CD4-positive, alpha-beta T cell treated with Interleukin-6 at 100 ng/mL for 8 hours (primary cell): ENCODE measurements at places on chromosomes 13 and 19.
A peak's percentile ranks its signal among the peaks of the same experiment; 100 is the strongest.

GRCh38 chr13:48510698-48511097 lies 22.2 kb downstream of the RCBTB2 start:
- DNase-seq = no peak

DNA sequence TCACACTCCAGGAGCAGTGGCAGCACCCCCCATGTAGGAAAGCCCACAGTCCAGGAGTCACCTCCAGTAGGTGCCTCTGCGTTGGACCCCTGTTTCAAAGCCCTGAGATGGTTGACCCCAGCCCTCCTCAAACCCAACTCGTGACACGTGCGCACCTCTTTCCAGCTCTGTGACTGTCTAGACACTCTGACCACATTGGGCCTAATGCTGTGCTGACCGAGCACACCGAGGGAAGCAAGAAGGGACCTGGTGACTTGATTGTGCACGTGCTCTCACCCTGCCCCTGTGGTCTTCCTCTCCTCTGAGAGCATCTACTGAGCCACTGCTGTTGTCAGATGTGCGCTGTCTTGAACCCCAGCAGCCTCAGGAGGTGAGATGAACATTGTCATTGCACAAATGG lies 22.9 kb upstream of the SLC35E1 start:
- no peak for DNase-seq

DNA sequence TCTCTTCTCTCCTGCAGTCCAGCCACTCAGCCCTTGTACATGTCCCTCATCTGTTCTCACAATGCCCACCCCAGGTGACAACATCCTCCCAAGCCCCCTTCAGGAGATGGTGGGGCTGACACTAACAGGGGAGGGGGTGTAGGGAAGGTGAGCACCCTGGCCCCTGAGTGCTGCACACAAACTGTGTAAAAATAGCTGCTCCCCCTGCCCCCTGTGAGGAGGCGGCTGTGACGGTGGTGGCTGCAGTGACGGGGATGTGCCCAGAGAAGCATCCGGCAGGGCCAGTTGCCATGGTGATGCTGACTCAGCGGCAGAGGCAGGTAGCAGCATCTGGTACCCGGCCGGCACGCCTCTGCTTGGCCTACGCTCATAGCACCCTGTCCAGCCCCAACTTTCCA lies 13.0 kb upstream of the JUND start:
- peak; percentile 92 for DNase-seq

DNA sequence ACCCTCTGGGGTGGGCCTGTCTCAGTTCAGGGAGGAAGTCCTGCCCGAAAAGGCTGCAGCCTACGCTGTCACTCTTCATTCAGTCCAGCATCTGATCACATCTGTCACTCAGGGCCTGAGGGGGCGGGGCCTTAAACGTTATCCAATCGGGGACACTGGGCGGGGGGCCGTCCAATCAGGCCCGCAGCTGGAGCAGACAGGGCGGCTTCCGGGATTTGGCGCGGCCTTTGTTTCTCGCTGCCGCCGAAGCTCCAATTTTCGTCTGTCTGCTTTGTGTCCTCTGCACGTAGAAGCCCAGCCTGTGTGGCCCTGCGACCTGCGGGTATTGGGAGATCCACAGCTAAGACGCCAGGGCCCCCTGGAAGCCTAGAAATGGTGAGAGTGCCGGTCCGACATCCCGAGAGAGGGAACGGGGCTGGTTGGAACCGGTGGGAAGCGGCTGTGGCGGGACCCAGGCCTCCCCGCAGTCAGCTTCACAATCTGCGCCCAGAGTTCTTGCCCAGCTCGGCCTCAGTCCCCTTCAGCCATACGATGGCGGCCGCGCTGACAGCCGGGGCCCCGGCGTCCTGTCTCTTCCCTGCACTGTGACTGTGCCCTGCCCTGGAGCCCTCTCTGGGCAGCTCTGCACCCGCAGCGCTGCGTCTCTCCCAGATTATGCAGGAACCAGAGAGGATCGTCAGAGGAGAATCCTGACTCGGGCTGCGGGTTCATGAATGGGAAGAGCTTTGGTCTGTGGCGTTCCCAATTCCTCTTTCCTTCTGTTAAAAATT lies at the start of gene ZNF730:
ZNF730 (plus strand) TSS at position 224 of the 770 bp plus-strand sequence; CDS start at position 373, 149 bp downstream.
- DNase-seq = no peak

DNA sequence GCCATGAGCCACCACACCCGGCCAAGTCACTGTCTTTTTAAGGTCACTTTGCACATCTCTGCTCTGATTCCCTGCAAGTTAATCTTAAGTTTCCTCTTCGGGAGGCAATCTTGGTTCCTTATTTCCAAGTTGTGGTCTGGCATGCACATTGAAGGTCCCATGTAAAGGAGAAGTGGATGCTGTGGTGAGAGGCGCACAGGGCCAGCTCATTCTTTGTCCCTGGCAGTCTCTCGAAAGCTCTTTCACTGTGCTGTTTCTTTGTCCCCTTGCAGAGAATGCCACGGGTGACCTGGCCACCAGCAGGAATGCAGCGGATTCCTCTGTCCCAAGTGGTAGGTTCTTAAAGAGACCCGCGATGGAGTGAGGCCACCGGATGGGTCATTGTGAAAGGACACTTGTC lies 16.4 kb upstream of the C19orf33 start:
- no peak for DNase-seq

DNA sequence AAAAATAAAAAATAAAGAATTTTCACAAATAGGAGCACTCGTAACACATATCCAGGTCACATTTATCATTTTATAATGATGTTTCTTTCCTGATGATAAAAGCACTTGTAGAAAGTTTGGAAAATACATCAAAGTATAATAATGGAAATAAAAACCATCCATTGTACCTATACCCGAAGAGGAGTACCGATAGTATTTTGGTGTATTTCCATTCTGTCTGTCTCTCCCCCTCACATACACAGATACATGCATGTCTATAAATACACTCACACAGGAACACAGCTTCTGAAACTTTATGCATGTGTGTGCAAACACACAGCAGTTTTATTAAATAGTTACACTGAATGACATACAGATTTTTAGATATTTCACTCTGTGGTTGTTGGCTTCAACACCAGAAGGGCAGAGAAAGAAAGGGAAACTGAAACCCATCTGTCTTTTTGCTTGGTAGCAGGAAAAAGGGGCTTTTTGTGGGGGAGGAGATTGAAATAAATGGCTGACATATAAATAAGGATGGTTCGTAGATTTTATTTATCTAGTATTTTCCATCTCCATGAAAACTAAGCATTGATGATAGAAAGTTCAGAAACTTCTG lies 114.8 kb downstream of the LRCH1 start:
- peak; percentile 31 for DNase-seq

GRCh38 chr13:21883713-21884112 lies 212.8 kb downstream of the FGF9 start:
- no peak for DNase-seq

DNA sequence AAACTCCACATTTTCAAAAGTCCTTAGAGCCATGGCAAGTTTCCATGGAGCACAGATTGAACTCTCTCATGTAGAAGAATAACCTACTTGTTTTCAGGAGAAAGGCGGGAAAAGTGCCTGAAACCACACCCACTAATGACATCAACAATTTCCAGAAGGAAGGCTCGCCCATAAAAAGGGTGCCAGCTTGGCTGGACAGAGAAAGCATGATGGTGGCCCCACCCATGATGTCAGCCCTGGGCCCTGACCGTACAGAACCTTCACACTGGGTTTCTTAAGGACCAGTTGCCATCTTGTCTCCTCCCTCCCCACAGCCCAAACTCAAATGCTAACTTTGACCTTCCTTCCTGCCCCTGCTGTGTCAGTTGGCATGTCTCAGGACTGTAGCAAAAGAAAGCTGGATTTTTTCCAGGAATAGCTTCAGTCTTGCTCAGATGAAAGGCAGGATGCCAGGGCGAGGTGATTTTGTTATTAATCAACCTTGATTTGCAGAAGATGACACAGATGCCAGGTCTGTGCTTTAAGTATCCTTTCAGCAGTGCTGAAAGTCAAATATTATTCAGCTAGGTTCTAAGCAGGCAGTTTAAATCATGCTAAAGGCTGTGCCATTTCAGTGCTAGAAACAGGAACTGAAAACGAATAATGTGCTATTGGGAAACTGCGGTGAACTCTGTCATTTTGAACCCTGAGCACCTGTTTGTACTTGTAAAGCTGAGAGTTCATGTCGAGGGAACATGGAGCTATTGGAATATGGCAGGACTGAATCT lies 89.5 kb upstream of the RFC3 start:
- no peak for DNase-seq

DNA sequence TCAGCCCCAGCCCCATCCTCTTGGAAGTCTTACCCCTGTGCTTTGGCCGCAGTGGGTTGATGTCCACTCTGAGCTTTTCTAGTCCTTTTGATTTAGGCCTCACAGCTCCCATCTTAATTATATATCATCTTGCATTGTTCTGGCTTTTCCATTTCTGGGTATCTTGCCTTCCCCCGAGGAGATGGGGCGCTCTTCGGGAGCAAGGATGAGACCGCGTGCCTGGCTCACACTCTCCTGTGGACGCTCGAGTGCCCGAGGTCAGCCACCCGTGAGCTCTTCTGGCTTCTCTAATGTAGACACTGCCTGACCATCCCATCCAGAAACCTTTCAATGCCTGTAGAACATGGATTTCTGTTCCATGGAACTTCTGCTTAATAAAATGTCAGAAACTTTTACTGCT lies 53.5 kb upstream of the GPR183 start:
- no peak for DNase-seq

DNA sequence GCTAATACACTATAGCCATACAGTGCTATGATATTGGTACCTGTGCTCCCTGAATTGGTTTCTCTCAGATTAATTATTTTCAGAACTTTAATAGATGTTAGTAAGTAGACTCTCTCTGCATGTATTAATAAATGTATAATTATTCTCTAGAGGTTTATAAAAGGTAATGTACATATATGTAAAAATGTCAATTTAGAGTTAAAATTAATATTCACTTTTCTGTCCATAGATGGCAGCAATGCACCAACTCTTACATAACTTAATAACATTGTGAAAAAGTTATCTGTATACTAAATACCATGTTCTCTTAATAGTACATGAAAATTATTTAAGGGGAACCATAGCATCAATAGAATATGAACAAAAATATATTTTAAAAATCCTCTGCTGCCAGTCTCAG lies 515.0 kb upstream of the KLHL1 start:
- DNase-seq = no peak

DNA sequence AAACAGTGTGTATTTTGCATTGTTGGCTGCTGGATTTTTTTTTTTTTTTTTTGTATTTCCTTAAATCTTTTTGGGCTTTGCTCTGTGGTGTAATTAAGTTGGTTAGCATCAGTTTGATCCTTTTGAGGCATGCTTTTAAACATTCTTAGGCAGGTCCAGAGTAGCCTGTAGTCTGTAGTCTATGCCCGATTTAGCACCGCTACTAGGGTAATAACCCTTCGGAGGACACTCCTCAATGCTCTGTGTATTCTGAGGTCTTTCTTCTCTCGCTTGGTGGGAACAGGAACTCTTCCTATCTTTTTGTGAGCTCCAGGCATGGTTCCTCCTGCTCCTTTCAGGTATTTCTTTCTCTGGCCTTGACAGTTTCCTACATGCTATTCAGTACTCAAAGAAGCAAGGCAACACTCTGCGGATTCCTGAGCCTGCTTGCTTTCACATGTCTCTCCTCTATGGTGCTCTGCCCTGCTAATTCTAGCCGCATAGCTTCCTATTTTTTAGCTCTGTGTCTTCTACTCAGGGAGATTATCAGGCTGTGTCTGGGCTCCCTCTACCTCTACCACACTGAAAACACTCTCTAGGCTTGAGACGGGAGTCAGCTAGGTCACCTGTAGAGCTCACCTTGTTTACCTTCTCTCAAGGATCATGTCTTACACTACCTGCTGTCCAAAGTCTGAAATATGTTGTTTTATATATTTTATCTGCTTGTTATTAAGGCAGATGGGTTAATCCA lies 195.1 kb downstream of the NDFIP2 start:
- no peak for DNase-seq

- DNase-seq = no peak
Observed at GRCh38 chr13:111846391-111847159, 220.4 kb upstream of the SOX1 start.

DNA sequence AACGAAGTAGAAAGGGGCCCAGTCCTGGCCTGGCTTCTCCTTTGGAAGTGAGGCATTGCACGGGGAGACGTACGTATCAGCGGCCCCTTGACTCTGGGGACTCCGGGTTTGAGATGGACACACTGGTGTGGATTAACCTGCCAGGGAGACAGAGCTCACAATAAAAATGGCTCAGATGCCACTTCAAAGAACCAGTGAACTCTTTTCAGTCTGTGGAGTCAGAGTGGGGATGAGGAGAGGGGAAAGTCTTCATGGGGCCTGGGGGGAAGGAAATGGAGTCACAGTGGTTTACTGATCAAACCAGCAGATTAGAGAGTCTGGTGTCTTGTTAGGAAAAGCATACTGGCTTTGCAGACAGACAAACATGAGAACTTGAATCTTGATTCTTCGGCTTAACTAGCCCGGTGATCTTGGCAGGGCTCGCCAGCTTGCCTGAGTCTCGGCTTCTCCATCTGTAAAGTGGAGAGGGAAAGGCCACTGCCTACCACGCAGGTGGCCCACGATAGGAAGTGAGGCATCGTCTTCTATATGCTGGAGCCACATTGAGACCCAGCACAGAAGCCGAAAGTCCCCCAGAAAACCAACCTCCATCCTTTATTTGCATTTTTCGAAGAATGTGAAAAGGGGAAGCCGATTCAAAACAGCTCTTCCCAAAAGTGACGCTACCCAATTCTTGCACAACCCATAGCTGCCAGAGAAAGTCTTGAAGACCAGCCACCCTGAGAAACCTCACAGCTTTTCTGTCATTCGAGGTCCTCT lies at the start of gene FFAR1:
FFAR1 (plus strand) TSS at position 732 of the 759 bp plus-strand sequence. CDS start 3,650 bp downstream, outside the sequence.
- peak; percentile 55 for DNase-seq

DNA sequence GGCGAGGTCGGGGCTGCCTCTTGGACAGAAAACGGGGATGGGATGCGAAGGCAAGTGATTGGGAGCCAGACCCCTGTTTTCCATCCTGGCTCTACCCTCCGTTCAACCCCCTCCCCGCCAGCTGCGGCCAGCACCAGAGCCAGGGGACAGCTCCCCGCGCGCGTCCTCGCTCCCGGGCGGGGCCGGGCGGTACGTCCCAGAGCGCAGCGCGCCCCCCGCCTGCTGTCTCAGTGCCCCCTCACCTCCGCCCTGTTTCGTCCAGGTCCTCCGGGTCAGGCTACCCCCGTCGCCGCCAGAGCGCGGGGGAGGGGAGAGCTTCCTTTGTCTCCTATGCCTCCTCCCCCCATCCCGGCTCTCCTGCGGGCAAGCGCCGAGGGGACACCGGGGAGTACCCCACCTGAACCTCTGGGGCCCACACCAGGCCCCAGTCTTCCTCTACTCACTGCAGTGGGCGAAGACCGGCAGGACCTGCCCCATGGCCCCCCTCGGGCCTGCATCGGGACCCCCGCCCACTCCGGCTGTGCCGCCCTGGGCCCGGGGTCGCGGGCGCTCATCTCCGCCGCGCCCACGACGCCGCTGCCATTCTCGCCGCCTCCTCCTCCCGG lies 396 bp downstream of the RTN2 start:
- DNase-seq = peak; percentile 29
